ENCODE measurements at places on chromosomes 6 and 20.

GRCh38 chr20:60540591-60540990 lies 582.4 kb downstream of the CDH26 start:
- DNase-seq = no peak

DNA sequence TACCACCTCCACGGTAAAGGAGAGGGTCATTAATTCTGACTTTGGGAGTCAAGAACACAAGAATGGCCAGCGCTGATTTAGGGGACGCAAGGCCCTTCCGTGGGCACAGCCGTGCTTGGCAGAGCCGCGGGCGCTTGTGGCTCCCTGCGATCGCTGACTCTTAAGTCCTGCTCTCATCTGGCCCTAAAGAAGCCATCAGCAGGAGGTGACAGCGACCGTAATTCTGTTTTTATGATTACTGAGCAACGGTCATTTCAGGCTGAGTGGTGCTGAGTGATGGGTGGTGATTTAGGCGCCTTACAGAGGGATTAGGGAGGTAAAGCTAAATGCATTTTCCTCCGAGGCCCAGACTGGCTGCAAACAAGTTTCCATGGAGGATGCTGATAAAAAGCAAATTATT lies 364.6 kb upstream of the SULF2 start:
- DNase-seq = no peak

GRCh38 chr6:14559746-14560536 lies 442.4 kb downstream of the CD83 start:
- DNase-seq = no peak

DNA sequence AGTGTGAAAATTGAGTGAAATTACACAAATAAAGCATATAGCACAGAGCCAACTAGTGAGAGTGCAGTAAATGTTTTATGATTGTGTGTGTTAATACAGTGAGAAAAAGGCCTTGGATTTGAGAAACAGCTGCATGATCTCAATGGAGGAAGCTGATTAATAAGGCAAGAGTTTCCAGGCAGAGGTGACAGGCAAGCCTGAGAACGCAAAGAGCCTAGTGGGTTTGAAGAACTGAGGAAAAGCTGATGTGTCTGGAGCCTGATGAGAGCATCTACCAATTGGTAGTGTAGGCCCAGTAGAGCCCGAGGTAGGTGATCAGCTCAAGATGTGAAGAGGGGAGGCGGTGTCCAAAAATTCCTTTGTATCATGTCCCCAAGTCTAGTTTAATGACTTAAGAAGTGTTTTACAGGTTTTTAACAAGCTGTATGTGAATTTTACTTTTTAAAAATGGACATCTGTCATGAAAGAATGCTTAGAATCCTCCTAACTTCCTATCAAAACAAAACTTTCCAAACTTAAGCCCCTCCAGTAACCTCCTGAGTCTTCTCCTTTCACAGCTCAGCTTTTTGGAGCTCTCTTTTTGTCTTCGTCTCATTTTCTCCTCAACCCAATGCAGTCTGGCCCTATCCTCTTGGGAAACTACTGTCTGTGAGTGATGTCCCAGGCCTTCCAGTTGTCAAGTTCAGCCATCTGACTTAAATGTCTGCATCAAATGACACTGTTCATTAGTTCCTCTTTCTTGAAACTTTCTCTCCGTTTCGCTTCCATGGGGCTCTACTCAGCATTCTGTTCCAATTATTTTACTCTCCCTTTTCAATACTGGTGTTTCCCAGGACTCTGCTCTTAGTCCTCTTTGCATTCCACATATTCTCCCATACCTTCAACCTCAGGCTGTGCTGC lies 1.2 kb downstream of the CDC40 start:
- no peak for DNase-seq

DNA sequence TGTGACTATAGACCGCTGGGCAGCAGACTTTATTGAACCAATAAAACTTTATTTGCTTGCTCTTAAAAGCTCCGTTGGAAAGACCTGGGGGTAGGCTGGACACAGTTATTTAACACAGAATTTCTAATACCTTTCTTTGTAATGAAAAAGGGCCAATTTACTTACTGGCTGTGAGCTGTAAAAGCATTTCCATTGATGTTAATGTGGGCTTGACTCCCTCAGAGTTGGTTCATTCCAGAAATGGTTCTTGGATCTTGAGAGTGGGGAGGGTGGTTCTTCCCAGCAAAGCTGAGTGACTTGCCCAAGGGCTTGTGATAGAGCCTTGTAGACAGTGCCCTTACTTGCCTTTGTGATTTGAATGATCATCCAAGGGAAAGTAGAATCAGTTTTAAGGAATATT lies 100.6 kb downstream of the SOX4 start:
- no peak for DNase-seq

DNA sequence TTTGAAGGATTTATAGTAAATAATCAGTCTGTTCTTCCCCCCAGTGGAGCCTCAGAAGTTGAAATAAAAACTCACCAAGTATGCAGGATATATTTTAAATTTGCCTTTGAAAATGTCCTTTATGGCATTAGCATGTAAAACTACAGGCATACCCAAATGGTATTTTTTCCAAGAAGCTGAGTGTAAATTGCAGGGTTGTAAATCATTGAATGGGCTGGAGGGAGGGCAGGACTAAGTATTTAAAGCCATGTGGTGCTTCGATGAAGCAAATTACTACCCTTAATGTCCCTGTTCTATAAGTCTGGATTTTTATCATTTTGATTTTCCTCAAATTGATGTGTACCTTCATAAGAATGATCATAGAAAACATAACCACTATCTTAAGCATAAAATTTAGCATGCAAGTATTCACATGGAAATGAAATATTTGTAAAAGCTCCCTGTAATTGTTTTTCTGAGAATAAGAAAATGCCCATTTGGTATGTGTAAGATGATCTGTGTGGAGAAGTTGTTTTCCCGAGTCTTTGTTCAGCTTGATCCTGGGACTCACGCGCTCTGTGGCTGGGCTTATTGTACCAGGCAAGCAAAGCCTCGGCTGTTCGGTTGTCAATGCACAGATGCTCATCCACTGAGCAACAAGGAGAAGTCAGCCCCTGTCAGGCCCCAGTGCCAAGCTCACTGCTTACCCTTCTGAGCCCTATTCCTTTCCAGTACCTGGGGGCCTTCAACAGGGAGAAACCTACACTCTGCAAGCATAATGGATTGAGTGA lies 66.7 kb downstream of the CD164 start:
- no peak for DNase-seq

DNA sequence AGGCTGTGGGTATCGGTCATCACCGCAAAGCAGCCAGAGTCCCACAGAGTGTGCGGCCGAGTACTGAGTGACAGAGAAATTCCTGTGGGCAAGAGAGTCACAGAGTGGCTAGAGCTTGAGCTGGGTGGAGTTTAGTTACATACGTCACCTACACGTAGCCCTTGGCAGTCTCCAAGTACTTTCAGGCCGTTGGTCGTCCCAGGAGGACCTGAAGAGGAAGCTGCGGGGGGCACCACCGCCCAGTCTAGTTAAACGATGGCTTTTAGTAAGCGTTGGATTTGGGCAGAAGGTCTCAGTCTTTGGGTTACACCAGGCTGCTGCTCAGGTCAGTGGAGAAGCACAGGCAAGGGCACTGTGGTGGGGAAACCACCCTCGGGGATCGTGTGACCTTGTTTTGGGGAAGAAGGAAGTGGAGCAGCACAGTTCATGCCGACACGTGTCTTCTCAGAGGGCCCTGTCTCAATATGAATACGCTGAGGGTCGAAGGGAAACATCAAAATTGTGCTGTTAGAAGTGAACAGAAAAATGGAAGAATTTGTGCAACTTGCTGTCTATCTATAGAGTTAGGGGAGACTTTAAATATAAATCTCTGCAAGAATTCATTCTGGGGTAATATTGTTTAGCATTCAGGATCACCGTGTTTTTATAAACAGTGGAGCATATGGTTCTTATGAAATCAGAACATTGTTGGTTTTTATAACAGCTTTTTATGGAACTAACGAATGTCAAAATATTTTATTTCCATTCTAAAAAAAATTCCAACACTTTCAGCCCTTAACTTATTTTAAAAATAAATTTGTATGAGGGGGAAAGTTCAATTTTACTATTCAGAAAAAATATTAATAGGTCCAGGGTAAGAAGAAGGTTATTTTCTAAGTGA lies 28.6 kb downstream of the KIF25 start:
- DNase-seq = no peak

DNA sequence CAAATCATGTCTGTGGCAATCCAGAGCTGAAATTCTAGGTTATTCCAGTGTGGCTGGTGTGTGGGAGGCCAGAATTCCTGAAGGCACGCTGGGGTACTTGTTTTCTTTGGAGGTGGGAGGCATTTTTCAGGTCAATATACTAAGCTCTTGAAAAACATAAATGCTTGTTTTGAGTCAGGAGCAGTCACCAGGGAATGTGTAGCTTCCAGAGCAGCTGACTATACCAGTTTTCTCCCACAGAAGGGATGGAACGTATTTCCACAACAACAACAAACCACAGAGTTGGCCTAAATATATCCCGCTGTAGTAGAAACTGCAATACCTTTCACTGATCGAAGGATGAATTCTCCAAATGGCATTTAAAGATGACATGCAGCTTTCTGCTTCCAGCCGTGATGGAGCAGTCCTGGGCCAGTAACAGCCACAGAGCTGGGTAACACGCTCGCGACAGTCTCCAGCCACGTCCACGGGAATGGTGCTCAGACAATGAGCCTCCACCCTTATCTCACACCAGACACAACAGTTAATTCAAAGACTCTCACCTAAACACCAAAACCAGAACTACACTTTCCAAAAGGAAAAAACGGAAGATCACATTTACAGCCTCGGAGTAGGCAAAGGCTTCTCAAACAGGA lies 23.2 kb downstream of the CHRNA4 start:
- DNase-seq = no peak

DNA sequence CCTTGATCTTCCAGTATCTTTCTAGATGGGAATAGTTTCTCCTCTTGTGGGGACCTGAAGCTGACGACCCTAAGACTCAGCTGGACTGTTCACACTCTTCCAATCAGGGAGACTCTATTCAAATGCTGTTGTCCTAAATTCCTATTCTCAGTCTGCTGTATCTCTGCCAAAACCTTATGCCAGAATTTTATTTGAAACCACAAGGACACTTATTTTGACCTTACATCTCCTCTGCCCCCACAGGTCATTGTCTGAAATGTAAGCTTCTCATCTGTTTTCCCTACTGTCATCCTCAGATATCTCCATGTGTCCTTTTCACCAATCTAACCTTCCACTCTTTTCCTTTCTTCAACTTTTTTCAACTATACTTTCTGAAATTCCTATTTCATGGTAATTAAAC lies 289.5 kb upstream of the SGK1 start:
- no peak for DNase-seq

- no peak for DNase-seq
Observed at GRCh38 chr20:31505903-31506302, 8.3 kb upstream of the HM13 start.

GRCh38 chr20:19254956-19255355 lies 42.5 kb downstream of the SLC24A3 start:
- no peak for DNase-seq

DNA sequence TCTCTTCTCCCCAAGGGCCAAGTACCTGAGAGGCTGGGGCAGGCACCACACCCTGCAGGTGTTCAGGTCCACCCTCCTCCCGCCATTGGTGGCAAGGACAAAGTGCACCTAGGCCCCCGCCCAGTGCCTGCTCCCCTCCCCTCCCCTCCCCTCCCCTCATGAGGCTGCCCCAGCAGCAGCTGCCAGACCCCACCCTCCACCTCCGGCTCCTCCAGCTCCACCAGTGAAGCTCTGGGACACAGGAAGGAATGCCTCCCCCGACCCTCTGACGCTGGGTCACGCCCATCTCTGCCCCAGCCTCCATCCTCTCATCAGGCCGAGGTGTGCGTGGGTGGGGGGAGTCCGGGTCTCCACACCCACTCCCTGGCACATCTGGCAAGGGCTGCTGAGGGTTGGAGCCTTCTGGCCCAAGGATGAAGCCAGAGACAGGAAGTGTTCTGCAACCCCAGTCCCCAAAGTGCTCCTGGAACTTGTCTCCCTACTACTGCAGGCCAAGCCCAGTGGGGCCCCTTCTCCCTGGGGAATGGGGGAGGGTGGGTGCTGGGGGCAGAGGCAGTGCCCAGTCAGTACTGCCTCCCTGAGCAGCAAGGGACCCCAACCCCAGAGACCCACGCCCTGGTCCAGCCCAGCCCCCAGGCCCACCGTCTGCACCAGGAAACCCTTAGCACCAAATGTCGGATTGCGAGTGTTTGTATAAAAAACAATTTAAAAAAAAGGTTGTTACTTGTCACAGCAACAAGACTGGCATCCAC lies 1.6 kb upstream of the UCKL1 start:
- no peak for DNase-seq

GRCh38 chr6:75381877-75382633 lies 97.5 kb upstream of the TMEM30A start:
- DNase-seq = no peak

DNA sequence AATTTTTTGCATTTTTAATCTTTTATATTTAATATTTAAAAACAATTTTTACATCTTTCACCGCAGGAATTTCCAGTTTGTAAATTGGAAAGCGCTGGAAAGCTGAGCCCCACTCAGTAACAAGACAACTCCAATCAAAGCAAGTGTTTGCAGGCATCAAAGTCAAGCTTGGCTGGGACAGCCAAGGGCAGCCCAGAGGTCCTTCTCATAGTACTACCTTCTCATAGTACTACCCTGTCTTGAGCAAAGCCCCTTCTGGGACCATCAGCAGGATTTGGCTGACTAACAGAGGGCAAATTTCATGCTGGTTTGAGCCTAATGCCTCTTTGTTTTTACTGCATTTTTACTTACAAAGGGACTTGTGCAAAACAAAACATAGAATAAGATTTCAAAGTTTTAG lies 228.3 kb downstream of the SIM1 start:
- no peak for DNase-seq

GRCh38 chr6:6738108-6738507 lies 149.6 kb downstream of the LY86 start:
- DNase-seq = no peak

DNA sequence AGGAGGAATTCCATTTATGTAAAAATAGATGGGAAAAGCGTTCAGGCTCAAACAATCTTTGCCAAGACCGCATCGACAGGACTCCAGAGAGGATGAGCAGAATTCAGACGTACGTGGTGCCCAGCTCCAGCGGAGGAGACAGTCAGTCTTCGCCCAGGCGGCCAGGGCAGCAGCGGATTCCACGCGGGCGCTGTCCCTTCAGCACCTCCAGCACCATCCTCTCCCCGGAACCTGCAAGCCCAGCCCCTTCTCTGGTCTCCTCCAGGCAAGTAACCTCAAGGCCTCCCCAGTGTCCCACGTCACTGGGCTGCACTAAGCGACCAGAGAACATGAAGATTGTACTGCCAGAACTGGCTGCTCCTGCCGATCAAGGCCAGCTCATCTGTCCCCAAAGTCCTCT lies 2.8 kb upstream of the KCNQ2 start:
- DNase-seq = peak; percentile 20

DNA sequence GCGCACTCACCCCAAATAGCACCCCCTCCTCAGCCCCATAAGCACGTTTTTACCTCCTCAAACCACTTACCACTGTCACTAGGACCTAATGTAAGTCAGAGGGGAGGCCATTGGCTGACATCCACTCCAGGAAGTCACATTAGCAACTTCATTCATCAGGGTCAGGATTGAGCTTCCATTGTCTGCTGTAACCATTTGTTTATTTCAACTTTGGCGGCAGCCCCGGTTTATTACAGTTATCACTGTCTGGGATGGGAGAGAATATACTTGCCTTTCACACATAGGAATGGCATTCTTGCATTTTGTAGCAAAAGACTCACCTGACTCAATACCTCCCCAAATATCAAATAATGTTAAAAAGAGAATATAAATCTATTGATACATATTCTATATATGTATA lies 38.3 kb downstream of the MAFB start:
- no peak for DNase-seq

- no peak for DNase-seq
Observed at GRCh38 chr6:18720075-18720474, 332.9 kb downstream of the RNF144B start.
